HuH-7.5 (cell line): ENCODE measurements at places on chromosomes 7 and 10.
A peak's percentile ranks its signal among the peaks of the same experiment; 100 is the strongest.

- no peak for DNase-seq
Observed at GRCh38 chr10:76122056-76122455, 690.6 kb downstream of the LRMDA start.

GRCh38 chr10:115129752-115130151 lies 36.6 kb downstream of the ATRNL1 start:
- no peak for DNase-seq

GRCh38 chr7:37395618-37396259 lies 52.9 kb downstream of the ELMO1 start:
- DNase-seq, result no peak

DNA sequence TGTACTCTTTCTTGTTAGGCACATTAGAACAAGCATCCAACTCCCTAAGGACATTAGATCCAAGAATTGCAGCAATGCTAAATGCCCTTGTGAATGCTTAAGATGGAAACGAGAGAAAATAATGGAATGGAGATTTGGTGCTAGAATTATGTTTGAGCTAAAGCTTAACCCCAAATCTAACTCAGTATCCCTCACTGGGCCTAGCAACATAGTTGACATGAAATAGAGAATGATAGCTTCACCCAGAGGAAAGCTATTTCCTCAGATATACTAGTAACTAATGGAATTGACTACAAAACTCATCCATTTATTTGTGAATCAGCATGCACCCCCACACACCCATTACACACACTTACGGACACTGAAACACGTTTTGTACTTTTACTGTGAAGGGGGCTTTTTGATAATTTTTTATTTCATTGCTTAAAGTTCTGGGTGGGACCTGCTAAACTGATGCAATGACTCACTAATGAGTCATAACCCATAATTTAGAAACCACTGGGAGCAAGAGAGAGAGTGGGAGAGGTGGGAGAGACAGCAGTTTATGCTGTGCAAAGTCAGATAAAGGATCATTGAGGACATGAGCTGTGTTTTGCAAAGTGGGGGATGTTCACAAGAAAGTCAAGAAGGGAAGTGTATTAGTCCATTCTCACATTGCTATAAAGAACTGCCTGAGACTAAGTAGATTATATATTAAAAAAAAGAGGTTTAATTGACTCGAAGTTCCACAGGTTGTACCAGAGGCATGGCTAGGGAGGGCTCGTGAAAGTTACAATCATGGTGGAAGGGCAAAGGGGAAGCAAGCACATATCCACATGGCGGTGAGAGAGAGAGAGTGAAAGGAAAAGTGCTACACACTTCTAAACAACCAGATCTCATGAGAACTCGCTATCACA lies 382.7 kb downstream of the SFMBT2 start:
- DNase-seq, result no peak

DNA sequence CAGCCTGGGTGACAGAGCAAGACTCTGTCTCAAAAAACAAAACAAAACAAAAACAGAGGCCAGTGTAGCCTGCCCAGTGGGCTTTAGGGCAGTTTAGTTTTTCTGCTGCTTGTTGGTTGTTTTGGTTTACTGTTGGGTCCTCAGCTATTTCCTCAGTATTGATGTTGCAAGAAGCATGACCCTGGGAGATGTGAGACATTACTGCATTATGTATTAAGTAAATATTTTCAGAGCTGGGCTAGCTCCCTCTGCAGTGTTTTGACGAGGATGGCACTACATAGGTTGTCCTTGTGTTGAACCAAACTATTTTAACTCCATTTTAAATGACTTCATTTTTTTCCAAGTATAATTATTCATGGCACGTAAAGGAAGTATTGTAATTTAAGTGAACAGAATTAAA lies 4.8 kb downstream of the AKAP9 start:
- DNase-seq, result peak; percentile 29

- no peak for DNase-seq
Observed at GRCh38 chr10:83142074-83142563, 997.2 kb upstream of the GHITM start.

GRCh38 chr7:138898255-138898654 lies 82.9 kb downstream of the KIAA1549 start:
- DNase-seq, result no peak
